Cardiac septum (tissue), 1 donor: ENCODE measurements at places on chromosomes 4 and X. TPM values are rescaled to one million over a fixed set of nuclear protein-coding genes. Genes with fewer than 3 reads are reported as not detected.

MAGEB17 gene
- 0.30 TPM for total RNA-seq

SYN1 gene
- total RNA-seq = 12.1 TPM

HSFX1 gene
- total RNA-seq = 2.0 TPM

RHOXF2 gene
- not detected for total RNA-seq

AFF2 gene
- total RNA-seq = 0.67 TPM

IL21 gene
- total RNA-seq = not detected

SH3RF1 gene
- total RNA-seq = 15.6 TPM

CDX4 gene
- total RNA-seq = not detected

PLAC8 gene
- 1.2 TPM for total RNA-seq

GUCY1A1 gene
- total RNA-seq = 40.5 TPM

GIMD1 gene
- not detected for total RNA-seq

GLRB gene
- total RNA-seq = 23.1 TPM

FGFR3 gene
- 4.7 TPM for total RNA-seq

SMARCAD1 gene
- total RNA-seq = 11.8 TPM

AADAT gene
- 2.0 TPM for total RNA-seq

ATP1B4 gene
- 16.9 TPM for total RNA-seq

SSX2B gene
- total RNA-seq = not detected

TMEM35A gene
- total RNA-seq = 0.11 TPM

MTMR8 gene
- total RNA-seq = 0.73 TPM

ITM2A gene
- total RNA-seq = 57.8 TPM

CENPVL2 gene
- not detected for total RNA-seq

ADH1B gene
- total RNA-seq = 12.6 TPM

FDCSP gene
- not detected for total RNA-seq

SPP1 gene
- total RNA-seq = 20.9 TPM

EDA gene
- total RNA-seq = 5.9 TPM

SRPX2 gene
- total RNA-seq = 14.2 TPM

FAM9C gene
- total RNA-seq = not detected

TMEM47 gene
- 32.1 TPM for total RNA-seq

ALB gene
- total RNA-seq = not detected
